Activated naive CD8-positive, alpha-beta T cell treated with anti-CD3 and anti-CD28 coated beads, Interleukin-2, amount 10 ng/mL, durations not matched to agents 7 days and 5 days (primary cell): ENCODE measurements at places on chromosomes 4 and X. TPM values are rescaled to one million over a fixed set of nuclear protein-coding genes. Genes with fewer than 3 reads are reported as not detected.

Gene TLR6
- 4.8 TPM for total RNA-seq

Gene SAGE1
- not detected for total RNA-seq

Gene FAM114A1
- total RNA-seq, result 0.34 TPM

Gene CDS1
- total RNA-seq, result 0.26 TPM

Gene CYLC1
- not detected for total RNA-seq

Gene POU4F2
- not detected for total RNA-seq

Gene RNF150
- not detected for total RNA-seq

Gene ZAR1
- not detected for total RNA-seq

Gene DKK2
- total RNA-seq, result not detected

Gene CPLX1
- total RNA-seq, result 3.7 TPM

Gene MID2
- 10.2 TPM for total RNA-seq
